Activated CD4-positive, alpha-beta T cell treated with anti-CD3 and anti-CD28 coated beads, Interleukin-2, Interleukin-4, amounts not matched to agents 100 ng/mL and 50 ng/mL, durations not matched to agents 16 hours and 8 hours (primary cell): ENCODE measurements at places on chromosomes 7 and 10.

DNA sequence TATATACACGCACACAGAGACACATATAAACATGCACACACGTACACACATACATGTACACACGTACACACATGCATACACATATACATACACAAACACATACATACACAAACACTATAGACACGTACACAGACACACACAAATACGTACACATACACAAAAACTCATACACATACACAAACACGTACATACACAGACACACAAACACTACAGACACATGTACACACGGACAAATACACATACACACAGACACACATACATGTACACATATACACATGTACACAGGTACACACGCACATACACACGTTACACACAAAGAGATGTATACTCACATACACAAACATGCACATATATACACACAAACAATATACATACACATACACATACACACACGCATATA lies 35.2 kb upstream of the GTF2IRD1 start:
- no peak for DNase-seq

- peak; percentile 85 for DNase-seq
Observed at GRCh38 chr10:73480158-73480557, 15.7 kb downstream of the PPP3CB start.

DNA sequence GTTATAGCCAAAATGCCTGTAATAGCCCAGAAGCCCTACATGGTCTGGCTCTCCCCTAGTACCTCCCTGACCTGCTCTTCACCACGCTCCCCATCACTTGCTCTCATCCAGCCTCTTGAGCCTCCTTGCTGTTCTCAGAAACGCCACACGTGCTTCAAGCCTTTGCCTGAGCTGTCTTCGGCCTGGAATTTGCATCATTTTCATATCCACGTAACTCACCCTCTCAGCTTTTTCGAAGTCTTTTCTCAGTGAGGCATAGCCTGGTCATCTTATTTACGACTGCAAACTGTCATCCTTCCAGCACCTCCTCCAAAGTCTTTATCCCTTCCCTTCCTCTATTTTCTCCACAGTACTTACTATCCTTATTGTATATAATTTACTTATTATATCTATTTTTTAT lies 151.0 kb upstream of the AHR start:
- no peak for DNase-seq

- DNase-seq: no peak
Observed at GRCh38 chr7:24769014-24769830, 12.0 kb upstream of the GSDME start.

DNA sequence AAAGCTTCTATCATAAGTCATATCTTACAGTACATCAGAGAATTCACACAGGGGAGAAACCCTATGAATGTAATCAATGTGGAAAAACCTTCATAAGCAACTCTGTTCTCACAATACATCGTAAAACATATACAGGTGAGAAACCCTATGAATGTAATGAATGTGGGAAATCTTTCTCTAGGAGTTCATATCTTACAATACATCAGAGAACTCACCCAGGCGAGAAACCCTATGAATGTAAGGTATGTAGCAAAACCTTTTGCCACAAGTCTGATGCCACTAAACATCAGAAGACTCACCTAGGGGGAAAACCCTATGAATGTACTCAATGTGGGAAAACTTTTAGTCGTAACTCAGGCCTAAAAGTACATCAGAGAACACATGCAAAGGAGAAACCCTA lies 38.3 kb upstream of the ZNF248 start:
- DNase-seq: no peak

DNA sequence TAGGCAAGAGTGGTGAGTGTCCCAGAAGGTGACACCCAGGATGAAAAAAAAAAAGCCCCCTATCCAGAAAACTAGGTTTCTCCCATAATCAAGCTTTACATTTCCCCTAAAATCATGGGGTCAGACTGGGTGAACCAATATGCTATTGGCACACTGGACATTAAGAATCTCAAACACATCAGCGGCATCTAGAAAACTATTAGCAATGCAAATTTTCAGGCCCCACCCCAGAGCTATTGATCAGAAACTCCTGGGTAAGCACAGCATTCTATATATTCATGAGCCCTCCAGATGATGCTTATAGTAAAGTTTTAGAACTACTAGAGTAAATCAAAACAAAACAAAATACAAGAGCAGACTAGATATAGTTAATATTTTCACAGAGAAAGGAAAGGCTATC lies 36.4 kb downstream of the IQUB start:
- no peak for DNase-seq

GRCh38 chr7:151247611-151248345 lies 716 bp downstream of the SMARCD3 start:
- no peak for DNase-seq

DNA sequence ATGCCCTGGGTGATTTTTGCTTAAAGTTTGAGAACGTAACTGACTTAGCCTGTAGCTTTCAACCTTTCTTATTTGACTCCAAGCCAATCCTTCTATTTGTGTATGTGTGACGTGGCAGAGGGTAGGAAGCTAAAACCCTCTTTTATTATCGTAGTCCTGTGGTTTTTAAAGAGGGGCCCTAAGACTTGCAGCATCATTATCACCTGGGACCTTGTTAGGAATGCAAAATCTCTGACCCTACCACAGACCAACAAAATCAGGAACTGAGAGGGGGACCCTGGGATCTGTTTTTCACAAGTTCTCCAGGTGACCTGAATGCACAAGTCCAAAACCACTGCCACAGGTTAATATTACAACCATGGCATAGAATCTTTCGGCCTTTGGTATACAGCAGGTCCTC lies 80.1 kb downstream of the OSBPL3 start:
- no peak for DNase-seq

GRCh38 chr10:99945263-99945662 lies 64.5 kb downstream of the DNMBP start:
- no peak for DNase-seq

GRCh38 chr10:28320090-28320489 lies 17.2 kb upstream of the MPP7 start:
- DNase-seq: no peak

- no peak for DNase-seq
Observed at GRCh38 chr10:132476146-132477065, 61.2 kb upstream of the INPP5A start.

DNA sequence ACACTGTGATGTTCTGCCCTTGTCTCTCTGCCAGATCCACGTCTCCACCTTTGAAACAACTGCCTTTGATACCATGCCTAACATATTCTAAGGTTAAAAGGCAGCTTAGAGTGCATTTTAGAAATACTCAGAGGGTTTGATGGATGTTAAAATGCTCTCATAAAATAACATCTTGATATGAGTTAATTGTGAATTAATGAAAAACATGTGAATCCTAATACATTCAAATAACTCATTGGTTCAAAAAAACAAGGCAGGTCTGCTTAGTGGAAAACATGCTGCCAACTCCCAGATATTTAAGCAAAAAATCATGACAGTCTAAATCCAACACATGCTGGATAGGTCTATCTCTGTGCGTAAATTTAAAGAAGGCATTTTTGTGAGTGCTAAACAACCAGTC lies 291.8 kb downstream of the AHR start:
- DNase-seq: no peak

DNA sequence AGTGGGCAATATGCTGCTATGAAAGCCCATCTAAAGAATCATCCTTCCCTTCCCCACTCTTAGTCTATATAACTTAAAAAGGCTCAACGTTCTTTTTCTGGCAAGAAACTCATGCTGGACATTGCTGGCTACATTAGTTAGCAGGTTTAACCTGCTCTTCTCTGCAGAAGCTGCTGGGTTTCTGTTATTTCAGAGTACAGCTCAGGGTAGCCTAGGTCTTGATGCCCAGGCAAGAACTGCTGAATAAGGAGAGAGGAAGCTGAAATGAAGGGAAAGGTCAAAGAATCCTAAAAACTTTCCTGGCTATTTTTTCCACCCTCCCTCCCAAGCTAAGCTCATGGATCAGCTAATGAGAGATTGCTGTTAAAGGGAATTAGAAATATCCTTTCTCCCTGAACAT lies 79.4 kb downstream of the ANKIB1 start:
- no peak for DNase-seq

DNA sequence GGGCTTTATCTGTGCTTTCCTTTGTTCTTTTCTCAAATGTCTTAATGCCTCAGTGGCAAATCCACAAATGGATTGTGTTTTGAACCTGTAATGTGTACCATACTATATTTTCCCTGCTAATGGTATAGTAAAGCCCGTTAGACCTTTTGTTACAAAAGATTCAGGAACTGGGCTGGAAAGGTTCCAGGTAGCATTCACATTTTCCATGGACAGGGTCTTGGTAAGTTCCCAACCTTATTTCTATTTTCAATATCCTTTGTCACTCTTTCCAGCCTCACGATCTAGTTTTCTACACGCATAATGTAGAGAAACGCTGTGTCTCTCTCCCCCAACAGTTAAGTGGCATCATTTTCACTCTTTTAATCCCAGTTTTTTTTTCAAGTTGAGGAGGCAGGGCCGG lies 153.0 kb downstream of the PLCE1 start:
- DNase-seq: no peak

GRCh38 chr7:78862411-78862900 lies 591.0 kb downstream of the MAGI2 start:
- no peak for DNase-seq

DNA sequence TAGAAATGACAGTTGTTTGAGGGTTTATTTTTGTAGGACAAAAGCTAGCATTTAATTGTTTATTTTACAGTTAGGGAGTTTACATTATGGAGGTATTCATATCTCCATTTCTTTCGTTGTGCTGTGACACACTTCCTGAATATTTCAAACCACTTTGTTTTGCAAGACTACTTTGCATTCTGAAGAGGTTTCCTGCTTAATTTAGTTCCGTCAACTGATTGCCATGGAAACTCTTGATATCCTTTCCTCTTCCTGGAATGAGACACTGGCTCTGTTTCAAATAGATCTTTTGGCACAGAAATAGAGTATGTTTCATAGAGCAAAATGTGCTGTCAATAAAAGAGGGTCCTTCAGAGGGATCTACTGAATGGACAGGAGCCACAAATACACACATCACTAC lies 159.5 kb upstream of the AGR3 start:
- DNase-seq: peak; percentile 35

DNA sequence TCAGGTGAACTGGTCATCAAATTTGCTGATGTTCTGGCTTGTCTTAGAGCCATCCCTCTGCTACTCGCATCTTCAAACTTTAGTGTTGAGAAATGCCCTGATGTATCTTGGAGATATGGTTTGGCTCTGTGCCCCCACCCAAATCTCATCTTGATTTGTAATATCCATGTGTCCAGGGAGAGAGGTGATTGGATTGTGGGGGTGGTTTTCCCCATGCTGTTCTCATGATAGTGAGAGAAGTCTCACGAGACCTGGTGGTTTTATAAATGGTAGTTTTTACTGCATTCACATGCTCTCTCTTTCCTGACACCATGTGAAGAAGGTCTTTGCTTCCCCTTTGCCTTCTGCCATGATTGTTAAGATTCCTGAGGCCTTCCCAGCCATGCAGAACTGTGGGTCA lies 74.0 kb upstream of the AFAP1L2 start:
- no peak for DNase-seq

- no peak for DNase-seq
Observed at GRCh38 chr10:130039141-130039540, 71.5 kb downstream of the C10orf143 start.

DNA sequence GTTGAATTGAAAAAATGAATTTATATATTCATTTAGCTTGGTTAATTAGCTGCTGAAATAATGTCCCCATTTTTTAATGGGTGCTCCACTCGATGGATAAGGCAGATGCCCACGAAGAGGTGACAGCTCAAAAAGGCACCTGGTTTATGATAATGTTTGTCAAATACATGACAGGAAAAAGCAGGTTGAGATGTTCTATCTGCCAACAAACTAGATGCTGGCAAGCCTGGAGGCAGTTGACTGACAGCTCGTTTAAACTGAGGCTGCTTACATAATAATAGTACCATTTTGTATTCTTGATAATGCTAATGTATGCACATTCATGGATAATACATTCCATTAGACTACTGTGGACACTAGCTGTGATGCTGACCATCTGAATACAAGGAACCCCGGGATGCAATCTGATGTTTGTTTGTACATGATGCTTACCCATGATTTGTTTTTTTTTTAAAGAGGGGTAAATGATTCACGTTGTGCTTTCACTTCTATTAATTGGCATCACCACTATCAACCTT lies 69.0 kb upstream of the GPR158 start:
- no peak for DNase-seq

- DNase-seq: no peak
Observed at GRCh38 chr7:94330269-94331020, 64.2 kb upstream of the COL1A2 start.

DNA sequence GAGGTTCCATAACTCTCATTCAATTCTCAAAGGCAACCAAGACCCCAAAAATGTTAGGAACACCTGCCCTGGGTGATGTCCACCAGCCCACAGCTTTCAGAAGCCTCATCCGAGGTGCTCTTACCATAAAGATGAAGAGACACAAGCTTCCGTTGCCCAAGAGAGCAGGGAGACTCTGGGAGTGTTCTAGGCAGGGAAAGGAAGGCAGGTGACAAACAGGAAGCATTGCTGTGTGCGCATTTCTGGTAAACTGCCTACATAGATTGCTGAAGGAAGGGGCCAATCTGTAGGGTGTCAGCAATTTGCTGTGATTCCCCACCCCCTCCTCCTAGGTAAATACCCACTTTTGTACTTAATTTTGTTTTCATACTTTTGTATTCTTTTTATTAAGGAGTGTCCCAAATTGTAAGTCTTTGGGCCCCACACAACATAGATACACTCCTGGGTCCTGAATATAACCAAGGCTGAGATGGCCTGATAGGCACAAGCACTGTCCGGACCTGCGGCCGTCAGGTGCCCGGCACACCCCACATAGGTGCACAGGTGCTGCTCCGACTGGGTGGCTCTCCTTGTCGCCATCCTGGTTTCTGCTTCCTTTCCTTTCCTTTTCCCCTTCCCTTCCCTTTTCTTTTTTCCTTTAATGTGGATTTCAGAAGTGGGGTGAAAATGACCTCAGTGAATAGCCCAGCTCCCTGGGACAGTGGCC lies 51.4 kb upstream of the SMNDC1 start:
- DNase-seq: peak; percentile 58

DNA sequence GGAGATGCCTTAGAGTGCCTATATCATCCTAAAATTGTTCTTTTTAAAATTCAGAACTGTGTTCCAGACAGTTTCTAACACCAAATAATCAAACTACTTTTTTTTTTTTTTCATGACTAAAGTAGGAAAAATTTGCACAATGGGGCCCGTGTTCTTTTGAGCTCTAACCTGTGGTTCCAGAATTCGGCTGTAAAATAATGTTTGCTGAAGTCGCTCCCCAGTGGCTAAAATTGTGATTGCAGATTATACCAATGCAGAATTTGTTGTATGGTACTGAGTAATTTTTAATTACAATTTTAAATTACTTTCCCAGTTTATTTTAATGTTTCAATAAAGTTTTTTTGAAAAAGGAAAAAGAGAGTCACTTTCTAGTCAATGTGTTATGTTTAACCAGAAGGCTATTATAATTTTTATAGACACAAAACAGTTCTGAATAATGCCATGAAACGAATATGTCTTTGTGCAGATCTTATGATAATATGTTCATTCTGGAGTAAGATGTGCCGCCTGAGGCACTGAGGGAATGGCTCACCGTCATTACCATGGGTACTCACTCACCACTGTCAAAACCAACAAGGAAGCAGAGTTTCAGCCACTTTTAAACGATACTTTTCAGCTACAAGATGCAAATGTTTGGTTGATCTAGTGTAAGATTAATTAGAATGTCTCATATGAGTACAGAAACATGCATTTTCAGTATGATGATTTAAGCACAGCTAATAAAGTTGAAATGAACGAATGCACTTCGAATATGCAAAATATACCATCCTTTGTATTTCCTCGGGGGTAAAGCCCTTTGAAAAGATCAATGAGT lies 173.6 kb downstream of the PRKCQ start:
- DNase-seq: peak; percentile 40
